Mucosa of gallbladder (tissue), 1 donor: ENCODE measurements at places on chromosomes 11 and 22. TPM values are rescaled to one million over a fixed set of nuclear protein-coding genes. Genes with fewer than 3 reads are reported as not detected.

DNA sequence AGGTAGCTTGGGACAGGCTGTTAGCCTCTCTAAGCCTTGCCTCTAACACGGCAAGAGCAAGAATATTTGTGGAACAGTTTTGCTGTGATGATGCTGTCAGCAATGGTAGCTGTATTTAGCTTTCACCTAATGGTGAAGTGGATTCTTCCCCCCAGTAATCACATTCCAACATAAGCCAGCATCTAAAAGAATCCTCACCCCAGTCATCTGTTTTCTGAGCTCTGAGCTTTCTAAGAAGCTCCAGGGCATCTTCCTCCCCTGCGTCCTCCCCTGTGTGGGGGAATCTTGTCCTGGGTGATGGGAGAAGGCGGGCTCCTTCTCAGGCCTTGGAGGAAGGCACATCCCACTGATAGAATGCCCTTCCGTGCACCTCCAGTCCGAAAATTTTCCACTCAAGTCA, 367.6 kb downstream of the BRD1 start:
- no peak for DNase-seq

- DNase-seq = peak; percentile 55
Observed at GRCh38 chr11:6737872-6738466, 33.8 kb downstream of the OR2AG2 start.

DNA sequence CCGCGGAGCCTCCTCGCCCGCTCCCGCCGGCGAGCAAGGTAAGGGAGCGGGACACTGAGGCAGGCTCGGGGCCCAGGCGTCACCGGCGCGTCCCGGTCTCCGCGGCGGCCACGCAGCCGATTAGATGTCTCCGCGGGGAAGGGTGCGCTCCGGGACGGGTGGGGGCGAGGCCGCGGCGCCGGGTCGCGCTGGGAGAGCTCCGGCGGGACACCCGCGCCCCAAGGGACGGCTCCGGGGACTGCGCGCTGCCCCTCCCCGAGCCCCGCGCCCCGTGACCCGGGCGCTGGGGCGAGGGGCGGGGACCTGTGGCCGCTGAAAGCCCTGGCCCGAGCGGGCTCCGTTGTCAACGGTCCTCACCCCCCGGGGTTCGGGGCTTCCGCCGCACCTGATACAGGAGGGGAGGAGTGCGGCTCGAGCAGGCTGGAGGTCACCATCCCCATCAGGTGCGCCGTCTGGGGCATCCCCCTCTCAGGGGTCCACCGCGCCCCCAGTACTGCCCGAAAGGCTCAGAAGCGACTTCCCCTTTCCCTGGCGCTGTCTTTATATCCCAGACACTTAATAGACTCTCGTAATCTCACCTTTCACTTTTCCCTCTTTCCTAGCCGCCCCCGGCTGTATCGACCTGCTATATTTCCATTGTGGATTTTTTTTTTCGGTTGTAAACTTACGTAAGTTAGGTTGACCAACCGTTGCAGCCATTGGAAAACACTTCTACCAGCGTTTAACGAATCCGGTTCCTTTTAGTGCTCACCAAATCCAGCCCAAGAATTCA, 573 bp downstream of the PPFIA1 start:
- no peak for DNase-seq

- DNase-seq = peak; percentile 94
Observed at GRCh38 chr11:77066229-77067042, at the start of gene CAPN5. CAPN5 (plus strand) TSS chr11:77066971; CDS start chr11:77084887, 17,916 bp downstream.

DNA sequence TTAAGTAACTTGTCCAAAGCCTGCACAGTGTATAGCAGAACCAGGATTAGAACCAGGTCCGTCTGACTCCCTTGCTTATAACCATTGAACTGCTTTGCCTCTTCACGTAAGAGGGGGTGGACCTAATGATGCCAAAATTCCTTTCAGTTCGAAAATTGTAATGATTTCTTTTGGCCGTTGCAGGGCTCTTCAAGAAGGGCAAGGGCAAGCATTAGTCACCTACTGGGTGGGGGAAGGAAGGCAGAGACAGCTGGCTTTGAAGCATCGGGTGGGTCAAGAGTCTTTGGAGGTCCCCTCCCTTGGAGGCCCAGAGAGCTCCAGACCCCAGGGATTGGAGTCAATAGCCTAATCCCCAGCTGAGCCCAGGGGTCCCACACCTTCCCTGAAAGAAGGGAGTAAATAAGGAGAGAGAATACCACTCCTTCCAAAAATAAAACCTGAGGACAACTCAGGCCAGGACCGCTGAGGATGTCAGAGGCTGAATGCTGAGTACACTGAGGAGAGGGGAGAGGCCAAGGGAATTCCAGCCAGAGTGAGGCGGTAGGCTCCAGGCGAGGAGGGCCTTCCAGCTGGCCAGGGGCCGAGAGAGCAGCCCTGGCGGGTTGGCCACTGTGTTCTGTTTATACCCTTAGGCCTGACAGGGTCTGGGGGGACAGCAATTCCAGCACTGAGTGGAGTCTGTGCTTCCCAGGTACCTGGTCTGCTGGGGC, 14.1 kb downstream of the CREB3L1 start:
- no peak for DNase-seq

DNA sequence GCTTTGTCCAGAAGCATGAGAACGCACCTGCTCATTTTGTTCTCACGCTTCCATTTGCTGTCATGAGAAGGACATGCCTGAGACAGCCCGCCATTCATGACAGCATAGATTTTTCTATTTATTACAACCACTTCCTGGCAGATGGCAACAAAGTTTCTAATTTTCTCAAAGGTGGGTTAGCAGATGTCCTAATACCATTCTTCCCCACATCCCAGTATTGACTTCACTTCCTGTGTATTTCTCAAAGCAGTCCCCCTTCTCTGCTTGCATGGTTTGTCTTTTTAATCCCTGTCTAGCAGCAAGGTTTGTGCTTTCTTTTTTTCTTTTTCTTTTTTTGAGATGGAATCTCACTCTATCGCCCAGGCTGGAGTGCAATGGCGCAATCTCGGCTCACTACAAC, 94.3 kb downstream of the ISX start:
- no peak for DNase-seq

DNA sequence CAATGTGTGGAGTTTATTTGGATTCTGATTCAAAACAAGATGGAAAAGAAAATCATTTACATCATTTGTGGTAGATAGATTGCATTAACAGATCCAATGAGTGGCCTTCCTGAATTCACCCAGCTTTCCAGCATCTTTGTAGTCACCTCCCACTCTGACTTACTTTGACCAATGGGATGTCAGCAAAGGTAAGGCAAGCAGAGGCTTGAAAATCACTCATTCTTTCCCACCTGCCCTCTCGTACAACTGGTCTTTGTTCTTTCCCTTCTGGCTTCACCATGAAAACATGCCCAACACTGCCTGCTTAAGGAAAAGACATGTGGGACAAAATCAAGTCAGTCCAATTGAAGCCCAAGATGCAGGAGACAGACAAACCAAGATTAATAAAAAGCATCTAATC, 202.1 kb downstream of the TTC28 start:
- DNase-seq = no peak

DNA sequence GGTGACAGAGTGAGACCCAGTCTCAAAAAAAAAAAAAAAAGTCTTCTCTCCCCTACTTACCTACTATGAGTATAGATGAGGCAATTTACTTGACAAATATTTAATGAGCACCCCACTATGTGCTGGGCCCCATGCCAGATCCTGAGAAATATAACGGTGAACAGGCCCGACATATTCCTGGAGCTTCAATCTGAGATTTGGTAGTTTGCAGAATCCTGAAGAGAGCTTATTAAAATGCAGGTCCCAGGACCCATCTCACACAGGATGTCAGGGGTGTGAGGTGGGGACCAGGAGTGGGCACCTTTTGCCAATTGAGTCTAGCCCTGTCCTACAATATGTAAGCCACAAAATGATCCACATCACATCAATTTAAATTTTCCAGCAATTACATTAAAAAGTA, 44.0 kb downstream of the KCNJ4 start:
- DNase-seq = no peak

DNA sequence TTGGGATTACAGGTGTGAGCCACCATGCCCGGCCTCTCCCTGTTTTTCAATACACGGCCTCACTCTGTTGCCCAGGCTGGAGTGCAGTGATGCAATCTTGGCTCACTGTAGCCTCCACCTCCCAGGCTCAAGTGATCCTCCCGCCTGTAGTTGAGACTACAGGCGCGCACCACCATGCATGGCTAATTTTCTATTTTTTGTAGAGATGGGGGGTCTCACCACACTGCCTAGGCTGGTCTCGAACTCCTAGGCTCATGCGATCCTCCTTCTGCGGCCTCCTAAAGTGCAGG, 11.5 kb downstream of the GATD1 start:
- no peak for DNase-seq

DNA sequence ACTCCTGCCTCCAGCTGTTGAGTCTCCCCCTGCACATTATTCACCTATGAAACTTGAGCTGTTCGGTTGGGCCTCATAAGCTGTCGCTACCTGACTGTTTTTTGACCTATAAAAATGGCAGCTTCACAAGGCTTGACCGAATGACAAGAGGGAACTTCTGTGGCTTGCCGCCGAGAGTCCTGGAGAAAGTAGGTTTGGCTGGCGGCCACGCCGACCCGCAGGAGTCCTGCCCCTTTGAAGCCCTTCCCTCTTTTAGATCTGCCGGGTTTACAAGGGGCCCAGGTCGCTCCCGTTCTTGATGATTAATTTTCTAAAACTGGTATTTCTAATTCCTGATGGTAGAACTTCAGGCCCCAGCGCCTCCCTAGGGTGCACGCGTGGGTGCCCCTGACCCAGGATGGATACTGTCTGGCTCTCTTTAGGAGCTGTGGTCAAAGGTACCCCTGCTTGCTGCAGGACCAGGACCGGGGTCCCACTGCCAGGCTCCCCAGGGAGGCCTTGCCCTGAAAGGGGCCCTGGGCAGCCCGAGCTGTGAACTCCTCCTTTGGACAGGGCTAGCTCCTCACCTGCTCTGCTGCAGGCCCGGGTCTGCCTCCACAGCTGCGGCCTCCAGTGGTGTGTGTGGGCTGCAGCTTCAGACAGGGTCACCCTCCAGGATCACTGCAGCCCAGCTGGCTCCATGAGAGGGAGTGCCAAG, 171.8 kb downstream of the CTTN start:
- DNase-seq = no peak

DNA sequence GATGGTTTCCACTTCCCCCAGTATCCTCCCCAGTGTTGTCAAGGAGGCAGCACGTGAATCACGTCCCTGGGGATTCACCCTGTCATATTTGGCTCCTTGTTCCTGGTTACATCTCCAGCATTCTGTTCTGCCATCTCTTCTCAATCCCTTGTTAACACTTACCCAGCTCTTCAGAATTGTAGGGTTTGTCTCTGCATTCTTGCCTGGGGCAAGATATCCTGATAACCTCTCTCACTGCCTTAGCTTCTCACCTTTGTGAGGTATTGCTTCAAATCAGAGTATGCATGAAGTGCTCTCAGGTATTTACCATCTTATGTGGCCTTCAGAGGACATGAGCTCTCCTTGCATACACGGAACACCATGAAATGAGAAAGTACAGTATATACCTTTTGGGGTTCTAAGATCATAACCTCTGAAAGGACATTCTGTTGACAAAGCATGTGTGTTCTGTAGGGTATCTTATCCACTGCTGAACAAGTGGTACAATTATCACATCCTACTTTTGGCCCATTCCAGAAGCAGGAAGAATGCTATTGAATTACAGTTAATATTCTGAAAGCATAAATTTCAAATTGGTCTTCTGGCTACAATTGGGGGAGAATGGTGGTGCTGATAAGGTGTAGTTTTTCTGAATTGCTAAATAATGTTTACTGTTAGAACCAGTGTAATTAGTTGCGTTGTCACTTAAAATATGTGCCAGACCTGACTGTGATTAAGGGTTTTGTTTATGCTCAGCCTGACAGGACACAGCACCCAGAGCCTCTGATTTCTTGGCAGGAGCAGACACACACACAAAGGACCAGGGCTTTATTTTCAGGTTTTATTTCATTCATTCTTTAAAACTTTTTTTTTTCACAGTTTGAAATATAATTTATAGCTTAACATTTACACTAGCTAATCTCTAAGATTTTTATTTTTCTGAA, 32.7 kb downstream of the VSTM5 start:
- DNase-seq = no peak

- DNase-seq = no peak
Observed at GRCh38 chr22:46378426-46379065, 43.0 kb downstream of the TRMU start.

DNA sequence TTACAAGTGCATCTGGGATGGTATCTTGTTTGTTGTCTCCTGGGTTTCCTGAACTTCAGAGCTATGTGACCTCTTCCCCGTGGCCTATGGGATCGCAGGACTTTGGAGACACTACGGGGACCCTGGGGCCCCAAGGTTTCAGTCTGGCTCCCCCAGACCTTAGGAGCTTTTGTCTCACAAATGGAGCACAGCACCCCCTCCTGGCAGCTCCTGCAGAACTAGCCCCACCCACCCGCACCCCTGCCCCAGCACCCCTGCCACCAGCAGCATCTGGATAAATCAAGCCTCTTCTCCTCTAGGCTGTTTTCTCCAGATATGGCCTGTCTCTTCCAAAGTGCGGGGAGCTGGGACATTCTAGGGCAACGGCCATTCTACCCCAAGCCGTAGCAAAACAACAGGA, 10.4 kb downstream of the RCOR2 start:
- no peak for DNase-seq

DNA sequence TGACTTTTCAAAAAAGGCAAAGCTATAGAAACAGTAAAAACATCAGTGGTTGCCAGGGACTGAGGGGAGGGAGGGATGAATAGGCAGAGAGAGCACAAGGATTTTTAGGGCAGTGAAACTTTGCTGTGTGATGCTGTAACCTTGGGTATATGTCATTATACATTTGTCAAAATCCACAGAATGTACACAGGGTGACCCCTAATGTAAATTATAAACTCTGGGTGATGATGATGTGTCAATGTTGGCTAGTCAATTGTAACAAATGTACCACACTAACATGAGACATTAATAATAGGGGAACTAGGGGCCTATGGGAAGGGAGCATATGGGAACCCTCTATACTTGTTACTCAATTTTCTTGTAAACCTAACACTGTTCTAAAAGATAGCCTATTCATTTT, 24.8 kb downstream of the RIBC2 start:
- DNase-seq = no peak

The MFNG gene
- 24.2 TPM for total RNA-seq

The OR4A16 gene
- total RNA-seq = not detected

The PLEKHB1 gene
- 58.1 TPM for total RNA-seq

The TSGA10IP gene
- total RNA-seq = not detected

The USH1C gene
- total RNA-seq = 176 TPM

The GUCD1 gene
- 201 TPM for total RNA-seq

The OR8G5 gene
- total RNA-seq = not detected

The MCHR1 gene
- 0.23 TPM for total RNA-seq

The SNX32 gene
- total RNA-seq = 1.4 TPM
